Right lobe of liver (tissue), 6 donors: ENCODE measurements at places on chromosomes 12 and 14. TPM values are rescaled to one million over a fixed set of nuclear protein-coding genes. Genes with fewer than 3 reads are reported as not detected.

Gene MYF5
- not detected for total RNA-seq

Gene GPX2
- 1,113 TPM for total RNA-seq

Gene ERBB3
- total RNA-seq: 88.0 TPM

Gene COCH
- total RNA-seq: 2.9 TPM

Gene MAP3K9
- total RNA-seq: 3.6 TPM

Gene C12orf56
- not detected for total RNA-seq

Gene NUDT4
- total RNA-seq: 20.1 TPM

Gene KCNC2
- total RNA-seq: not detected

Gene ENDOU
- total RNA-seq: not detected

Gene PAWR
- total RNA-seq: 25.0 TPM

Gene LPAR5
- 0.31 TPM for total RNA-seq

Gene CLEC7A
- total RNA-seq: 5.6 TPM

Gene CCDC175
- not detected for total RNA-seq

Gene PRPH
- total RNA-seq: not detected

Gene ACSS3
- 99.9 TPM for total RNA-seq

Gene GNG2
- 2.2 TPM for total RNA-seq

Gene FAM90A1
- not detected for total RNA-seq

Gene TAS2R31
- total RNA-seq: 1.1 TPM

Gene C1R
- 1,157 TPM for total RNA-seq

Gene CYP46A1
- total RNA-seq: 0.42 TPM

Gene AMN
- total RNA-seq: 43.1 TPM

Gene A2M
- total RNA-seq: 2,262 TPM

Gene P2RX2
- total RNA-seq: not detected

Gene MGP
- total RNA-seq: 10.3 TPM

Gene GALNT9
- not detected for total RNA-seq

Gene KCNA5
- not detected for total RNA-seq

Gene MRPL51
- total RNA-seq: 38.2 TPM

Gene B3GNT4
- total RNA-seq: 0.42 TPM
